ENCODE measurements at places on chromosomes 13 and 19. TPM values are rescaled to one million over a fixed set of nuclear protein-coding genes. Genes with fewer than 3 reads are reported as not detected.

The SPRY2 gene
- total RNA-seq, result 48.7 TPM

The CTXN1 gene
- total RNA-seq, result 57.8 TPM

DNA sequence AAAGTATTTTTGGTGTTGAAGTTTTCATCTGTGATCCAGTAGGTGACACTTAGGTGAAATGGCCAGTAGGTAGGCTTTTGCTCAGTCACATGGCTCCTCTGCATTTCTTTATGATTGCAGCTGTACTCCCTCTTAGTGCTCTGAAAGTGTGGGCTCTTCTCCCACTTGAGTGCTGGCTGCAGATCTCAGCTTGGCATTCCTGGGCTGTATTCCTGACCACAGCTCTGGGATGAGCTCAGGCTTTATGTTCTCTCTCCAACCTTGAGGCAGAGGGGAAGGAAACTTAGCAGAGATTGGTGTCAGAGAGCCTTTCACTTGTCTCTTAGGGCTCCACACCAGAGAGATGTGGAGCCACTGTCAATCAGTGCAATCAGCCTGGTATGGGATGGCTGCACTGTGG is 254.3 kb downstream of the NDFIP2 start:
- DNase-seq, result no peak

DNA sequence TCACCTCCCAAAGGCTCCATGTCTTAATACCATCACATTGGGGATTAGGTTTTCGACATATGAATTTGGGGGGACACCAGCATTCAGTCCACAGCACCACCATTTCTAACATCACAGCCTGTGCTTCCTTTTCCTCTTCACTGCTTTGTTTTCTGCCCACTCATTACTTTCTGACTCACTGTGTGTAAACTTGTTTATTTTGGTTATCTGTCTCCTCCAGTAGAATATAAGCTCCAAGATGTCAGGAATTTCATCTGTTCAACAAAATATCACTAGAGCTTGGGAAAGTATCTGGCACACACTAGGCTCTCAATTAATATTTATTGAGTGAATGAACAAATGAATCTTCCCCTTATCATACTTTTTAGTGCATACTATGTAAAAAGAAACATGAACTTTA is 152.0 kb downstream of the NUFIP1 start:
- DNase-seq, result no peak

The SWSAP1 gene
- total RNA-seq, result 2.7 TPM

GRCh38 chr19:610801-611480 is 21.3 kb downstream of the HCN2 start:
- DNase-seq, result no peak

The CLEC11A gene
- total RNA-seq, result 5.9 TPM

- DNase-seq, result peak; percentile 92
Measured at GRCh38 chr19:10334588-10335351, 1.4 kb upstream of the RAVER1 start.

GRCh38 chr13:74820809-74821208 is 661.2 kb downstream of the TBC1D4 start:
- no peak for DNase-seq

DNA sequence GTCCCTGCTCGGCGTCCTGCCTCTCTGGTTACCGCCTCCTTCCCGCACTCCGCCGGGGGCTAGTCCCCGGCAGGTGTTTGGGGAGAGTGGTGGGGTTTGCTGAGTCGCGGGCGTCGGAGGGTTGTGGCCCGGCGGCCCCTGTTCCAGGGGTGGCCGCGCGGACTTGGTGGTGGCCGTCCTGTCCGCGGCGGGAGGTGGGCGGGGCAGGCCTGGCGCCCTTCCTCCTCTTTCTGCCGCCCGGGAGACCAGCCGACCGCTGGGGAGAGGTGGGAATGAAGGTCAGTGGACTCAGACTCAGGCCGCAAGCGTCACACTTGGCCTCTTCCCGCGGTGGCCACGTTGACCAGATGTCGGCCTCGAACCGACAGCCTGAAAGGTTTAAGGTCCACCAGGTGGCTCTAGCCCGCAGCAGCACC is 61.8 kb downstream of the ZNF723 start:
- DNase-seq, result no peak

- no peak for DNase-seq
Measured at GRCh38 chr13:25887962-25888655, 163.7 kb downstream of the SHISA2 start.

- no peak for DNase-seq
Measured at GRCh38 chr19:16849168-16849567, 20.0 kb downstream of the SIN3B start.

The ACP5 gene
- total RNA-seq, result 3.2 TPM

GRCh38 chr19:37655301-37655688 is at the start of gene ZFP30:
TSS of gene ZFP30 (minus strand) at chr19:37655465. CDS start at chr19:37647822, 7,643 bp downstream.
- DNase-seq, result peak; percentile 95

- DNase-seq, result no peak
Measured at GRCh38 chr19:16625163-16625958, 2.6 kb downstream of the MED26 start.

- no peak for DNase-seq
Measured at GRCh38 chr13:106551350-106551749, 15.9 kb upstream of the EFNB2 start.

GRCh38 chr13:98184792-98185191 is 7.7 kb upstream of the RNF113B start:
- DNase-seq, result no peak

GRCh38 chr13:110109140-110109783 is 197.7 kb downstream of the COL4A1 start:
- no peak for DNase-seq

- DNase-seq, result no peak
Measured at GRCh38 chr13:98133946-98134345, 8.9 kb upstream of the FARP1 start.
